Stimulated activated CD8-positive, alpha-beta memory T cell treated with anti-CD3 and anti-CD28 coated beads, Interleukin-7, amount 100 ng/mL, for 48 hours (primary cell): ENCODE measurements at places on chromosomes 3 and 15.

DNA sequence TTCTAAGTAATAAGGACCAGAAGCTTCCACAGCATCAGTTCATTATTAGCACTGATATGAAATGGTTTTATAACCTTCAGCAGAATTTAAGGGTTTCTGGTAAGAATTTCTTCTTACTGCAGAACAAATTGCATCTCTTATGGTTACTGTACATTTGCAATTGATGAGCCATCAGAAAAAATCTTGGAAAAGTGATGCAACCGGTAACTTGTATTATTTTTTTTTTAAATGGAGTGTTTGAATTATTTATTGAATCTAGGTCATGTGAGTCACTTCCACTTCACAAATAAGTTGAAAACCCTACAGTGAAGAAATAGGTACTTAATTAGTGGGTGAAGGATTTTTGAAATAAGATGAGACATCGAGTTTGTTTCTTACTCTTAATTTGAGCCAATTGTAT, 786.0 kb downstream of the TUSC7 start:
- no peak for DNase-seq

GRCh38 chr15:56729561-56729960, 3.7 kb downstream of the ZNF280D start:
- no peak for DNase-seq

DNA sequence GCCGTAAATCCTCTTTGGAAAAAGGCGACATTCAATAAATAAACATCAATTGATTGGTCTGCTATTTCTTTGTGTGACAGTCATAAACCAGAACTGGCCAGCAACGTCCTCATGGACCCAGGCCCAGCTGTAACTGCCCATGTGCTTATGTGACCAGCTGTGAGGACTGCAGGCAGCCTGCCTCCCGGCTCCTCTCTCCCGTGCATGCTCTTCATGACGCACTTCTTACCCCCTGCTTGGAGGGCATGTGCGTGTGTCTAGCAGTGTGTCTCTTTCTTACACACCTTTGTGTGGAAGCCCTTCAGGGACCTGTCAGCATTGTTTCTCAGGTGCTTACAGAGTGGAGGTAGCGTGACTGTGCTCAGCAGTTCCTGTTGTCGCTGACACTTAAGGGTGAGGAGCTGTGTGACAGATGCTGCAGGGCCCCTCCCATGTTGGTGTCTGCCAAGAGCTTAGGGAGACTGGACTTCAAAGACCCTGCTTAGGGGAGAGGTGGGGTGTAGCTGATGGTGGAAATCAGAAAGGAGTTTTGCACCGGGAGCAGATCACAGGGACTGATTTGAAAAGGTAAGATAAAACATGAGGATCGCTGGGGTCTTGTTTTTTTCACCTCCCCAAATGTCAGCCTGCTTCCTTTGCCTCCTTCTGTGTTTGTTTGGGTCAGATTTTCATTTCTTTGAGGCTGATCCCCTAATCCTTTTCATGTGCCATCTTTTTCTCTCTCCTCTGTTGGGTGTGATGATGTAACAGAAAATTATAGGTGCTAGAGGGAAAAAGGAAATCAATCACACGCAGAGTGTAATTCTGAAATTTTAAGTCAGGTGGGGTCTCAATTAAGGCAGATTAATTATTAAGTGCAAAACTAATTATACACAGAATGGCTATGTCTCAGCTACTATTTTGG, 2.1 kb downstream of the PODXL2 start:
- DNase-seq, result no peak

DNA sequence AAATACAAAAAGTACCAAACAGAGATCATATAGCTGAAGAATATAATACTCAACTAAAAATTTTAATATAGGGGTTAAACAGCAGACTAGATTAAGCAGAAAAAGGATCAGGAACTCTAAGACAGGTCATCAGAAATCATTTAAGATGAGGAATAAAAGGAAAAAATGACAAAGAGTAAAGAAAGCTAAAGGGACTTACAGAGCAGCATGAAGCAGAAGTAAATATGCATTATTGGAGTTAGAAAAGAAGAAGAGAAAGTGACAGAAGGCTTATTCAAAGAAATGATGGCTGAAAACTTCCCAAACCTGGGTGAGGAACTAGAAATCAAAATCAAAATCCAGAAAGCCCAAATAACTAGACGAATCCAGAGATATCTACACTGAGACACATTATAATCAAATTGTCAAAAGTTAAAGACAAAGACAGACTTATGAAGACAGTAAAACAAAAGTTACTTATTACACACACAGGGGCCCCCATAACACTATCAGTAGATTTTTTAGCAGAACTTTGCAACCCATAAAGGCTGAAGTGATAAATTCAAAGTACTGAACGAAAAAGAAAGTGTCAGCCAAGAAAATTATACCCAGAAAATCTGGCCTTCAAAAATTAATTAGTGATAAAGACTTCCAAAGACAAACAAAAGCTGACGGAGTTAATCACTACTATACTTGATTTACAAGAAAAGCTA, 95.6 kb downstream of the SCAPER start:
- no peak for DNase-seq

DNA sequence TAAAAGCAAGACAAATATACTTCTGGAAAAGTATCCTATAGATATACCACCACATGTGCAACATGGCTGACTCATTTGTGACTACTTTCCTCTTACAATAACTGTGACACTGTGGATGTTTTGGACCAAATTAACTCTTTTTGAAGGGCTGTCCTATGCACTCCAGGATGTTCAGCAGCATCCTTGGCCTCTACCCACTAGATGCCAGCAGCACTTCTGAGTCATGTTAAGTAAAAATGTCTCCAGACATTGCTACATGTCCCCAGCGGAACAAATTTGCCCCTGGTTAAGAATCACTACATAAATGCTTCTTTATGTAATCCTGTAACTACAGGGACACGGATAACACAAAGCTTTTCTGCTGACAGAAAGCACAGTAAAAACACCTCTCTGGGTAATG, 32.0 kb downstream of the RUVBL1 start:
- no peak for DNase-seq

GRCh38 chr3:12974334-12974733, 98.9 kb downstream of the IQSEC1 start:
- DNase-seq, result no peak

DNA sequence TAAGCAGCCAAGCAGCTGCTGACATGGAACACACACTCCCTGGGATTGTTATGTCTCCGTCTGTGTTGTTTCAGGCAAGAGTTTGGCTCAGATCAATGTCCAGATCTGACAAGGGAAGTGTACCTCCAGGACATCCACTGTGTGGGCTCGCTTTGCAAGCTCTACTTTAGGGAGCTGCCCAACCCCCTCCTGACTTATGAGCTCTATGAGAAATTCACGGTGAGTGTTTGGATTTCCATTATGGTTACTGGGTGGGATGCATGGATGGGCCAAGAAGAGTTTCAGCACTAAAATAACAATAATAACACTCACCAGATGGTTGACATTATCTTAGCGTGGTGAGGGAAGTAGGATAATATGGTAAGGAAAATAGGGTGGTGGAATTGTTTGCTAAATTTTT, 74.1 kb downstream of the ARHGAP31 start:
- no peak for DNase-seq

DNA sequence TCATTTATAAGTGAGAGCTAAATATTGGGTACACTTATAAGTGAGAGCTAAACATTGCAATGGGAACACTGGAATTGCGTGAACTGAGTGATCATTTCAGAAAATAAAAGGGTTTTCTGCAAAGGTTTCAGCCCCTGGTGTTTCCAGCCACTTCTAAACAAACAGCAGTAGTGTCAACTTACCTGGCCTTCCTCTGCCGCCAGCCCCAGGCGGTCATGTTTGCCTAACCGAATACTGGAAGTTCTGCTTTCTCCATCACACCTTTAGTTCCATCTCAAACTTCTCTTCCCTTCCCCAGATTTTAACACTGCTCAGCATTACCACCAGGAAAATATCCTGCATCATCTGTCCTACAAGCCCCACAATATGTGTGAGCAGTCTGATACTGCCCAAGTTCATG, 58.6 kb downstream of the MRPL3 start:
- DNase-seq, result no peak
